ENCODE measurements at places on chromosomes 16 and 17.

GRCh38 chr17:63151941-63152523, 186.0 kb downstream of the TANC2 start:
- no peak for DNase-seq

- DNase-seq, result no peak
Observed at GRCh38 chr16:51161440-51162195, 10.5 kb upstream of the SALL1 start.

GRCh38 chr16:22318690-22319358, 21.6 kb downstream of the POLR3E start:
- DNase-seq, result peak; percentile 62

GRCh38 chr17:12489325-12489724, 176.4 kb upstream of the MYOCD start:
- no peak for DNase-seq

GRCh38 chr17:10081571-10082169, 116.7 kb downstream of the GAS7 start:
- DNase-seq, result no peak

GRCh38 chr16:69820926-69821541, 58.9 kb downstream of the WWP2 start:
- no peak for DNase-seq

- DNase-seq, result no peak
Observed at GRCh38 chr17:33234930-33235685, 58.0 kb downstream of the ASIC2 start.

GRCh38 chr16:21208446-21209230, 2.7 kb downstream of the ZP2 start:
- DNase-seq, result no peak

GRCh38 chr16:85252461-85252860, 140.2 kb upstream of the CIBAR2 start:
- no peak for DNase-seq

- DNase-seq, result no peak
Observed at GRCh38 chr17:8290043-8290442, 1.6 kb downstream of the RANGRF start.

DNA sequence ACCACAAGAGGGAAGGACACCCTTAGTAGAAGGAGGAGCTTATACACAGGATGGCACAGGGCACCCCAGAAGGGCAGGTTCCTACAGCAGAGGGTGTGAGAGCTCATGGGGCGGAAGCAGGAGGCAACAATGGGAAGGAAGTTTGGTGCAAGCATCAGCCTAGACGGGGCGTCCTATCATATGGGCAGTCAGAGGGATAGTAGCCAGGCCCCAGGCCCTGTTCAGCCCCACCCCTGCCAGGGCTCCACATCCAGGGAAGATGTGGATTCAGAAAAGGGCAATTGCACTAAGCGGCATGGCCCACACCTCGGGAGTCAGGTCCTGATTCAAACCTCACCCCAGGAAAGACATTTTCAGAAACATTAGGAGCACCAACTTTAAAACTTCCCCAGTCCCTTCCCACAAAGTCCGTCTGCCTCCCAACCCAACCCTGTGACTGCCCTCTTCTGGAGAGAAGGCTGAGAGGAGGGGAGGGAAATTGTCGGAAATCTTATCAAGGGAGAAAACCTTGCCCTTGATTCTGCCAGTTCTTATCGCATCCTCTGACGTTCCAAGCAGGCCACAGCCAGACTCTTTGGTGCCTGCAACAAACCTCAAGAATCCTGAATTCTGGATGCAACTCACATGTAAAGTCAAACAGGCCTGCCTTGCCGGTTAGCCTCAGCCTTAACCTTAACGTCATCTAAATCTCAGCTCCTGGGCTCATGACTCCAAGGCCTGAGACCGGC, 198.8 kb upstream of the CDH5 start:
- no peak for DNase-seq

- DNase-seq, result no peak
Observed at GRCh38 chr16:61500851-61501250, 535.4 kb downstream of the CDH8 start.

DNA sequence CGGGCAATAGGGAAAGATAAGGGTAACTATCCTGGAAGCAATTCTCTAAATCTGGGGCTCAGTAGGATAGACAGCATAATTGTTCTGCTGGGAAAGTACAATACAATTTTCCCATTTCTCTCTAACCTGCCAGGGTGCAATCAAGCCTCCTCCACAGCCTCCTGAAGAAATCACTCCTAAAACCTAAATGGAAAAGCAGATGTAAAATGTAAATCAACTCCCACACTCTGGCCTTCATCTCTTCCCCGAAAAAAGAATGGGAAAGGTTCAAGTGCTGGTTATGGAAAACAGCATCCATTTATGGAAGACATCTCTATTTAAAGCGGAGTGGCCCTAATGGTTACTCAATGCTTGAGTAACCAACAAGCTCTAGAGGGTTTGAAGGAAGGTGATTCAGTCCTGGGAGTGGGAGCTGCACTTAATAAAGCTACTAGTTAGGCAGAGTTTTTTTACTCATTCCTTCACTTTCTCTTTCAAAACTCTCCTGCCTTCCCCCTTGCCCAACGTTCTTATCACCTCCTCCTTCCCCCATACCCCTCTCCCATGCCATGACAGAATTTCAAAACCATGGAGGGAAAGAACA, 5.1 kb downstream of the MMD start:
- DNase-seq, result no peak

- DNase-seq, result no peak
Observed at GRCh38 chr16:1341495-1342420, 8.3 kb downstream of the BAIAP3 start.

GRCh38 chr16:88045820-88046303, 94.6 kb downstream of the BANP start:
- no peak for DNase-seq

DNA sequence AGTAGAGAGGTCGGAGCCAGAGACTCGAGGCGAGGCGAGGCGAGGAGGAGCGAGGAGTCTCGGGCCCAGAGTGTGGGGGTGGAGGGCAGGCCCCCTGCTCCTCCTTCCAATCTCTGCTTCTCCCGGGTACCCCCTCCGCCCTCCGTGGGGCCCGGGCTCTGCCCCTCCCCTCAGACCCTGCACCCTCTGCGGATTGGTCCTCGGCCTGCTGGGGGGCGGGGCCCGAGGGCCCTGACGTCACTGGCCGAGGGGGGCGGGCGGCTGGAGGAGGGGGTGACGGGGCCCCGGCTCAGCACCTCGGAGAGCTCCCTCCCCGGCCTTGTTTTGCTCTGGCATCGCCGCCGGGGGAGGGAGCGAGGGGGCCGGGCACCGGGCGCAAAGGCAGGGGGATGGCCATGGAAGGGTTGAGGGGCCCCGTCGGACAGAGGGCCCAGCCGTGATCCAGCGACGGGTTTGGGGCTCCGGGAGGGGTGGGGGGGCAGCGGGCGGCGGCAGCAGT, at the start of gene RUNDC3A:
TSS of gene RUNDC3A (plus strand) at position 282 of the 499 bp plus-strand sequence. CDS start 232 bp downstream, outside the sequence.
- peak; percentile 95 for DNase-seq

DNA sequence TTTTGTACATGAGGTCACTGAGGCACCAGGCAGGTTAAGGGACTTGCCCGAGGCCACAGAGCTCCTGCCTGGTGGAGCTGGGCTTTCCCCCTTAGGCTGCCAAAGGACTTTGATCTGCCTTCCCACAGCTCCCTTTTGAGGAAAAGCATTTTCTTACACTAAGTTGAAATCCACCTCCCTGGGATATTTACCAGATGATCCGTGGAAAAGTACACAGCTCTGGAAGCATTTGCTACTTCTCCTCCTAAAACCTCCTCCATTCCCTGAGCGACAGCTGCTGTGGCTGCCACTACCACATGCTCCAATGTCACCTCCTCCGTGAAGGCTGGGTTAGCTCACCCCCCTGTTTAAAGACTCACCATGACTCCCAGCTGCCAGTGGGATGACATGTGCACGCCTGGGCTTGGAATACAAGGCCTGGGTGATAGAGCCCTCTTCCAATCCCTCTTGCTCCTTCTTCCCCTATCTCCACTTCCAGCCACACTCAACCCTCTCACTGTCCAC, 1.2 kb upstream of the MPRIP start:
- DNase-seq, result no peak

DNA sequence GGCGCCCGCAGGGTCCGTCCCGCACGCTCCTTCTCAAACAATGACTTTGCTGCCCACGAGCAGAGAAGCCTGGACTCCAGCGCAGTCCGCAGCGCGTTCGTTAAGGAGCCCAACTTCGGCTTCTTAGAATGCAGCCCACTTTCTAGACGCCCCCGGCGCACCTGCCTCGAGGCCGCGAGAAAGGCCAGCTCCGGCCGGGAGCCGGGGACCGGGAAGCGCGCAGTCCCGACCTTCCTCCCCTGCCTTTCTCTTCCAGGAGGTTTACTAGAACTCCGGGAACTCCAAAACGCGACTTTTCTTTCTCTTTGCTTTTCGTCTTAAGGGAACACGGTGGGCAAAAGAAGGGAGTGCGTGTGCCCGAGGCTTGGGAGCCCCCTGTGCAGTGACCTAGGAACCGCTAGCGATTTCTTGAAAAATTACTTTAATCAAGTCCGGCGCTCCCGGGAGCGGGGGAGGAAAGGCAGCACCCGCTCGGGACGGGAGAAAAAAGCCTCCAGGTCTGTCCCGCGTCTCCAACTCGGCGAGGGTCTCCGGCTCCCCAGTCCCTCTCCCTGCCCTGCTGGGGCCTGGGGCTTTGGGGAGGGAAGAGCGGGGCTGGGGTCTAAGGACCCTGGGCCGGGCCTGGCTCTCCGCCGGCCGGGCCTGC, 2.6 kb downstream of the HNF1B start:
- DNase-seq, result no peak

DNA sequence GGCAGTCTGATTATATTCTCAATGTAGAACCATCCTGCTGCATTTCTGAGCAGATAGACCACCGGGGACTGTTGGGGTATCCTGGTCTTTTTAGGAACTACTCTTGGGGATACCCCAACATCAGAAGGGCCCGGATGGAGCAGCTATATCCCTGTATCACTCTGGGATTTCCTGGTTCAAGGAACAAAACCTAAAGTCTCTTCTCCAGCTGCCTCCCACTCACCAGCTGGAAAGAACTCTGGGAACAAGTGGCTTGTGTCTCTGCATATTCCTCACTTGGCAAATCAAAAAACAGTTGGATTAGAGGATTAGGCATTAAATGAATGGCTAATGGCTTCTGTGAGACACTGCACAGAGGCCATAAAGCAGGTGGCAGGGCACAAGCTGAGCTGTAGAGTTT, 62.3 kb upstream of the HS3ST2 start:
- DNase-seq, result no peak

DNA sequence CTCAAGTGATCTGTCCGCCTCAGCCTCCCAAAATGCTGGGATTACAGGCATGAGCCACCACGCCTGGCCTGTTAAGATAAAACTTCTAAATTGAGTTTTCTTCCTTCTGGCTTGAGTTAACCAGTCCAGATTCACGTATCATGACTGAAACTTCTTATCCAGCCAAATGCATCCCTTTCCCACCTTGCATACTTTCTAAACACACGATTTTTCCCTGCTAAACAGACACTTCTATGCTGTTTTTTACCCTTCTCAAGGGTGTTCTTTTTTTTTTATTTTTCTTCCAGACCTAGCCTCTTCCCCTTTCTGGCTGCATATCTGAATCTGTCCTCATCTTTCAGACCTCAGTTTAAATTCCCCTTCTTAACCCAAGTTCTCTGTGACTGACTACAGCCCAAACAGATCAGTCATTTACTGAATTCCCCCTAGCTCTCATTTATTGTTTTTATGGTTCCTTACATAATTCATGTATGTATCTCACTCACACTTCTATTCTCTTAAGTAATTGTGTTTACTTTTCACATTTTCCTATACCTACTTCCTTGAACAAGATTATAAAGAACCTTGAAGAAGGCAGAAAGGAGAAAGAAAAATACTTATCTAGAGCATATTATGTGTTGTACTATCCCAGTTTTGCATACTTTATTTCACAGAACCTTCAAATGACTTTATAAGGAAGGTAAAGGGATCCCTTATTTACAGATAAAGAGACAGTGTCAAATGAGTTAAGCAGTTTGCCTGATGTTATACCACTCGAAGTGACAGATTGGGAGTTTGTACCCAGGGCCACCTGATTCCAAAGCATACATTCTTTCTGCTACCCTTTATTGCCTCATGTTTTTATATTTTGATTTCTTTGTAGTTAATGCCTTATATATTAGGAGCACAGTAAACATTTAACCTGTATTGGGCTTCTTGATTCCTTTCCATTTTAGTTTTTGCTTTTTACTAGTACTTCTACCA, 5.2 kb downstream of the EVI2B start:
- DNase-seq, result no peak

DNA sequence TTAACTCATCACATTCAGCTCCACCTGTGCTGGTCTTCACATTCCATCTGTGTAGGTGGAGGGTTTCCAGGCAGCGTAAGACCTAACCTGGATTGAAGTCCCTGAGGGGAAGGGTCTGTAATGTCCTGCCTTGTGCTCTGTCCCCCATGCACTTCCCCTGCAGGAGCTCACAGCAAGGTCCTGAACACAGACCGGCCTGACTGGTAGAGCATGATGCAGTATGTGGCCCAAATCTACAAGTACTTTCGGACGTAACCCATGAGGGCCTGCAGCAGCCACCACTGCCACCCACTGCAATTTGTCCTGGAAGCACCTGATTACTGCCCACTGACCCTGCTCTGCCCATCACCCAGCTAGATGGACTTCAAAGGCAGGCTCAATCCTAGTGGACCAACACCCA, 36.6 kb upstream of the ADORA2B start:
- no peak for DNase-seq

DNA sequence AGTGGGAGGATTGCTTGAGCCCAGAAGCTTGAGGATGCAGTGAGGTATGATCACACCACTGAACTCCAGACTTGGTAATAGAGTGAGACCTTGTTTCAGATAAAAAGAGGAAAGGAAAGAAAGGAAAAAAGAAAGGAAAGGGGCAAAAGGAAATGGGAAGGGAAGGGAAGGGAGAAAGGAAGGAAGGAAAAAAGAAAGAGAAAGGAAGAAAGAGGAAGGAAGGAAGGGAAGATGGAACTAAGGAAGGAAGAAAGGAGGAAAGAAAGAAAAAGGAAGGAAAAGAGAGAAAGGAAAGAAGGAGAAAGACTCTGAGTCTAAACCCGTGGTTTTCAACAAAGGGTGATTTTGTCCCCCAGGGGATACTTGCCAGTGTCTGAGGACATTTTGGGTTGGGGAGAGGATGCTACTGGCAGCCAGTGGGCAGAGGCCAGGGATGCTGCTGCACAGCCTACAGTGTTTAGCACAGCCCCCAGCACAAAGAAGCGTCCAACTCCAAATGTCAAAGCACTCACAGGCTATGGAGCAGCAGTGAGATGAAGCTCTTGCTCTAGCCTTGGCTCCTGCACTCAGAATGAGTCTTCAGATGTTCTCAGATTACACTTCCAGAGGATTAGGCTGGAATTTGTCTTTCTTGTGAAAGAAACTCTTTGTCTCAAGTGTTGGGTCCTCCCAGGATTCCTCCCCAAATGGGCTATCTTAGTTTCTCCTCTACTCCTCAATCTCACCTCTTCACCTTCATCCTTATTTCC, 64.2 kb downstream of the BMERB1 start:
- DNase-seq, result no peak

DNA sequence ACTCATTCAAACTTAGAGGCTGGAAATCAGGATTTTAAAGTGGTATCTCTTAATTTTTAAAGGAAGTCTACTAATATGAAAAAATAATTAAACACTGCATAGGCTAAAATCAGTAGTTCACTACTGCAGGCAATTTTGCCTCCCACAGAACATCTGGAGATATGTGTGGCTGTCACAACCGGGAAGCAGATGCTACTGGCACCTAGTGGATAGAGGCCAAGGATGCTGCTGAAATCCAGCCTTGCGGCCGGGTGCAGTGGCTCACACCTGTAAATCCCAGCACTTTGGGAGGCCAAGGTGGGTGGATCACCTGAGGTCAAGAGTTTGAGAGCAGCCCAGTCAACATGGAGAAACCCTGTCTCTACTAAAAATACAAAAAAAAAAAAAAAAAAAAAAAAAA, 473.9 kb downstream of the XYLT1 start:
- no peak for DNase-seq

Data from HEK293T (cell line).